ENCODE measurements at places on chromosomes 2 and 18. TPM values are rescaled to one million over a fixed set of nuclear protein-coding genes. Genes with fewer than 3 reads are reported as not detected.

Gene CD226
- total RNA-seq, result 53.3 TPM

Gene GAREM2
- total RNA-seq, result 3.2 TPM

Gene ZEB2
- total RNA-seq, result 7.5 TPM

Gene ASPRV1
- total RNA-seq, result 0.32 TPM

DNA sequence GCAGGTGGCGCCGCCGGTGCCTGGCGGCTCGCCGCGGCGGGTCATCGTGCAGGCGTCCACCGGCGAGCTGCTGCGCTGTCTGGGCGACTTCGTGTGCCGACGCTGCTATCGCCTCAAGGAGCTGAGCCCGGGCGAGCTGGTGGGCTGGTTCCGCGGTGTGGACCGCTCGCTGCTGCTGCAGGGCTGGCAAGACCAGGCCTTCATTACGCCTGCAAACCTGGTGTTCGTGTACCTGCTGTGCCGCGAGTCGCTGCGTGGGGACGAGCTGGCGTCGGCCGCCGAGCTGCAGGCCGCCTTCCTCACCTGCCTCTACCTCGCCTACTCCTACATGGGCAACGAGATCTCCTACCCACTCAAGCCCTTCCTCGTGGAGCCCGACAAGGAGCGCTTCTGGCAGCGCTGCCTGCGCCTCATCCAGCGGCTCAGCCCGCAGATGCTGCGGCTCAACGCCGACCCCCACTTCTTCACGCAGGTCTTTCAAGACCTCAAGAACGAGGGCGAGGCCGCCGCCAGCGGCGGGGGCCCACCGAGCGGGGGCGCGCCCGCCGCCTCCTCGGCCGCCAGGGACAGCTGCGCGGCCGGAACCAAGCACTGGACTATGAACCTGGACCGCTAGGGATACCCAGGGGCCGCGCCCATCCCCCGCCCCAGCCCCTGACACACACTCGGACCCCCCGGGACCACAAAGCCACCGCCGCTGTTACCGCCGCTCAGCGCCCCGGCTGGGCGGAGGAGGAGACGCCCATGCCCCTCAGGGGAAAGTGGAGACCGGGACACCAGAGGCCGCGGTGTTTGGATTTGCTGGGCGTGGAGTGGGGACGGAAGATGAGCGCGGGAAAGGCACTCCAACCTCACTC, 1.1 kb downstream of the CDK5R2 start:
- DNase-seq, result no peak
- no peaks in the 10 kb centered on the region for H3K36me3 ChIP-seq
- no peak overlapping the region for H3K27ac ChIP-seq

DNA sequence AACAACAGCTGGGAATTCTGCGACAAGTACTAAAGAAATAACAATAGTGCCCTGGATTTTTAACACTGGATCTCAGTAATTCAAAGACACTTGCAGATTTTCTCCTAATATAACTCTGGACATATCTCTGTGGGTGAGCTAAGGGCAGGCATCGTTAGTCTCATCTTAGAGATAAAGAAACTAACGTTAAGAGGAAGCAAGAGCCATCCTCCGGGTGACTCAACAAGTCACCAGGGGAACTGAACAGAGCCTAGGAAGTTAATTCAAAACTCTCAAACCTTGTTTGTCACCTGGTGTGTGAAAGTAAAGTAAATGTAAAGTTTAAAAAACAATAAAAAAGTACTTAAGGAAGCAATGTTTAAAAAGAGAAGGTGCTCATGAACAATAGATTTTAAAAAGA, 41.6 kb upstream of the NRP2 start:
- no peaks in the 10 kb centered on the region for H3K36me3 ChIP-seq
- H3K27me3 ChIP-seq, result peaks cover 7% of the 10 kb centered on the region
- no peak overlapping the region for H3K27ac ChIP-seq
- DNase-seq, result no peak
- peaks cover 15% of the 10 kb centered on the region for H3K4me1 ChIP-seq
- no peak overlapping the region for H3K4me3 ChIP-seq

Data from activated CD4-positive, alpha-beta T cell treated with anti-CD3 and anti-CD28 coated beads for 36 hours (primary cell).